ENCODE measurements at places on chromosomes 7 and 10. TPM values are rescaled to one million over a fixed set of nuclear protein-coding genes. Genes with fewer than 3 reads are reported as not detected.

Gene COL28A1
- total RNA-seq: not detected

Gene LRGUK
- total RNA-seq: not detected

Gene FGF8
- total RNA-seq: not detected

Gene TNPO3
- total RNA-seq: 63.4 TPM

Gene SGMS1
- 36.1 TPM for total RNA-seq

Gene GJC3
- 0.11 TPM for total RNA-seq

Gene NPFFR1
- not detected for total RNA-seq

Gene LIPA
- total RNA-seq: 18.7 TPM

Gene ZNF117
- total RNA-seq: 0.08 TPM

Gene SORBS1
- 0.50 TPM for total RNA-seq

Gene EN2
- total RNA-seq: not detected

Gene EXOC6
- total RNA-seq: 32.2 TPM

Gene ATG9B
- not detected for total RNA-seq

Gene ATXN7L1
- 4.6 TPM for total RNA-seq

Gene BHLHA15
- total RNA-seq: not detected

Gene FGL2
- not detected for total RNA-seq
